ENCODE measurements at places on chromosomes 5 and 9.
A peak's percentile ranks its signal among the peaks of the same experiment; 100 is the strongest.

GRCh38 chr5:122591828-122592227 is 183.1 kb upstream of the SNX2 start:
- no peak for DNase-seq

GRCh38 chr9:108844856-108845255 is 10.9 kb downstream of the ACTL7B start:
- no peak for DNase-seq

DNA sequence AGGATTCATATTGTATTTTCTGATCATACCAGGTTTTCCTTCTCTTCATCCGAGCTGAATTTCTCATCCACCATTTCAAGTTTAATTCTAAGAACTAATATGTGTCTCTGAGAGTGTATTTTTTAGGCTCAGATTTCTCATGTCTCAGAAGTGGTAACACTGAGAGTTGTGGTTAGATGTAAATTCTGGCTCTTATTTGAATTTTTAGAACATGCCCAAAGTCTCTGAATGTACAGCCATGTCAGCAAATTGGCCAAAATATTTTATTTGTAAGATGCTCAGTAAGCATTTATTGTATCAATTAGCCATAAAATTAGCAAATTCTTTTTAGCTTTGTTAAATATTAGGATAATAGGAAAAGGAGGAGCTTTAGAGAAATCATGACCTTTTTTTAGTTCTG is 16.6 kb downstream of the SV2C start:
- no peak for DNase-seq

GRCh38 chr5:113379936-113380806 is 54.6 kb downstream of the TSSK1B start:
- no peak for DNase-seq

DNA sequence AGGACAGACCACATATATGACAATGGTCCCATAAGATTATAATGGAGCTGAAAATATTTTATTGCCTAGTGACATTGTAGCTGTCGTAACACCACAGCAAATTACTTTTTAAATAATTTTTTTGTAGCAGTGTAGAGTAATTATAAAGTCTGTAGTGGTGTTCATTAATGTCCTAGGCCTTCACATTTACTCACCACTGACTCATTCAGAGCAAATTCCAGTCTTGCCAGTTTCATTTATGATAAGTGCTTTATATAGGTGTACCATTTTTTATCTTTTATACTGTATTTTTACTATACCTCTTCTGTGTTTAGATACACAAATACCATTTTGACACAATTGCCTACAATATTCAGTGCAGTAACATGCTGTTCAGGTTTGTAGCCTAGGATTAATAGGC is 67.6 kb downstream of the TLE4 start:
- no peak for DNase-seq

DNA sequence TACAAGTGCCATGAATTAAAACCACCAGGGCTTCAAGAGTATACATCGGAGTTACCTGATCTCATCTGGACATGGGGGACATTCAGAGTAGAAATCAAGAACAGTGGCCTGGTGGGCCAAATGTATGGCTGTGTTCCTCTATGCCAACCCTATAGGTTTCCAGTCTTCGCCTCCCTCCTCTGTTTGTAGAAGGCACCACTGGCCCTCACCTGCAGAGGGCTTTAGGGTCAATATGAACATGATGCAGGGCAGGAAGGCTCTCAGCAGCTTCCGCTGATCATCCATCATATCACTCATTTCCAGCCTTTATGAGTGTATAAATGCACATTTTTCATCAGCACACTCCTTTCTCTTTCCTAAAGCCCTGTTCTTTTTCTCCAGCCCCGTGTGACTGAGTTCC is 555.5 kb upstream of the BRINP1 start:
- DNase-seq = no peak

GRCh38 chr5:178403956-178404600 is 171.5 kb upstream of the PHYKPL start:
- DNase-seq = no peak

GRCh38 chr9:2809692-2810419 is 34.0 kb downstream of the PUM3 start:
- no peak for DNase-seq

DNA sequence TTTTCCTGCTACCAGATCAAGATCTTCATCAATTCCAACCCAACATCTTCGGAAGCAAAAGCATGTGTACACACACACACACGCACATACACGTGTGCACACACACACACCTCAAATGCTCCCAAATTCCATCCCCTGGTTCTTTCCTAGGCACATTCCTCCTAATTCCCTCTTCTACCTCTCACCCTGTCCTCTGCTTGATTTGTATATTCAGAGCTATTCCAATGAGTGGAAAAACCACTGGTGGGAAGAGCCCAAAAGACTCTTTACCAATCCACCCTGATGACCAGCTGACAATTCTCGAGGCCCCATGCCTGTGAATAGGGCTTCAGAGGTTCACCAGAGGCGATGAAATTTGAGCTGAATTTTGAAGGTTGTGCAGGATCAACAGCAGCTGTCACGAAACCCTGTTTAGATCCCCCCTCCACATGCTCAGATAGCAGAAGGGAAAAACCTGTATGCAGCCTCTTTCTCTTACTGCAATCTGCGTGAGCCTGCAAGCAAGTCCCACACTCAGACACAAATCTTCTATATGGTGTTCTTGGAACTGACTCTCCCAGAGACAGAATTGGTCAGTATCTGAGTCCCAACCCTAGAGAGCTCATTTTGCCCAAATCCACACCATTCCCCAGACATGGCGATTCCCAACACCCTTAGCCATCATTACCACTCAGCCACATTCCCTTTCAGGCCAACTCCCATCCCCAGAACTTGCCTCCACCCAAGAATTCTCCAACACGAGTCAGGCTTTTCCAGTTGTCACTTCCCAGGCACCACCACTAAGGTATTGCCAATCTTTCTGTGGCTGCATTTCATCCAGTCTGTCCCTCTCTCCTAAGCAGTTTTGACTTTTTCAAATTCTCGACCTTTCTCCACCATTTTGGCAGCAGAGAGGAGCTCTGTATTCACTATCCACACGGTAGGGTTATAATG is 4.3 kb upstream of the TRIO start:
- no peak for DNase-seq

- peak; percentile 71 for DNase-seq
Observed at GRCh38 chr5:79689541-79690466, at the start of gene CMYA5. CMYA5 (plus strand) TSS chr5:79689836; CDS start chr5:79689908, 72 bp downstream.

GRCh38 chr9:16331031-16331430 is 539.4 kb downstream of the BNC2 start:
- DNase-seq = no peak

- no peak for DNase-seq
Observed at GRCh38 chr5:14063691-14064090, 79.5 kb upstream of the TRIO start.

All from right forelimb (tissue), 1 donor.